ENCODE measurements at places on chromosomes 3 and 15.

DNA sequence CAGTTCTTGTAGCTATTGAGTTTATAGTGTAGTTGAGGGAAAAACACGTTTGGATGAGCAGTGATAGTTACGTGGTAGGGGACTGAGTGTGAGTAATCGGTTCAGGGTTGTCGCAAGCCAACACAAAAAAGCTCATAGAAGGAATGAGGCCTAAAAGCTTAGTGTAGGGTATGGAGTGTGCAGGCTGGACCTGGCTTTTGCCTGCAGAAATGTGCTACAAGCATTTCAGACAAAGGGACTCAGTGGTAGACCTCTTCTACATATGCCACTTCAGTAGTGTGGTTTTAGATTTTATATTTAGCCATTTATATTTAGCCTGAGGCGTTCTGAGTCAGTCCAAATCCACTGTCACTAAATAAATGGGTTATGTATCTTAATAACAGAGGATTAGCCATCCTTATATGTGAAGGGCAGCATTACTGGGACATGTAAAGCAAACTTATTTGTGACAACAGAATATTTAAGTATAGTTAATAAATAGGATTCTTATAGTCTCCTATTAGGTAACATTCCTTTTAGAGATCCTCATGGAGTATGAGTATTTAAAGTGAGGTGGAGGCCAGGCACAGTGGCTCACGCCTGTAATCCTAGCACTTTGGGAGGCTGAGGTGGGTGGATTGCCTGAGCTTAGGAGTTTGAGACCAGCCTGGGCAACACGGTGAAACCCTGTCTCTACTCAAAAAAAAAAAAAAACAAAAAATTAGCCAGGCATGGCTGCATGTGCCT, 21.8 kb downstream of the ATP2C1 start:
- no peak for DNase-seq

- DNase-seq = no peak
Observed at GRCh38 chr3:183252118-183252782, 803 bp upstream of the B3GNT5 start.

- no peak for DNase-seq
Observed at GRCh38 chr3:78455166-78455565, 1312.6 kb downstream of the ROBO1 start.

GRCh38 chr3:5309171-5309570, 121.7 kb downstream of the EDEM1 start:
- DNase-seq = no peak

DNA sequence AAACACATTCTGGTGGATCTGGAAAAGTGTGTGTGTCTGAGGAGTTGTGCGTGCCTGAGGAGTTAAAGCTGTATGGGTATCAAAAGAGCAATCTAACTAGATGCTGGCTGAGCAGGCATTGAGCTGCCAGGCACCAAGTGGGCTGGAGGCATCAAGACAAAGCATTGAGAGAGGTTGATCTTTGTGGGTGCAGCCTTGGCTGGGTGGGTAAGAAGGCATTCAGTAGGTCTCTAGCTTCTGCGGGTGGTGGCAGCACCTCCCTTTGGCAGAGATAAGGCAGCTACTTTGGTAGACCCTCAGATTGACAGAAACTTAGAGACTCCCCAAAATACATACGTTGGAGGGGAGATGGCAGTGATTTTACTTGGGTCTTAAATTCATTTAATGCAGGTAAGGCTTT, 15.8 kb upstream of the TMEM212 start:
- DNase-seq = no peak

DNA sequence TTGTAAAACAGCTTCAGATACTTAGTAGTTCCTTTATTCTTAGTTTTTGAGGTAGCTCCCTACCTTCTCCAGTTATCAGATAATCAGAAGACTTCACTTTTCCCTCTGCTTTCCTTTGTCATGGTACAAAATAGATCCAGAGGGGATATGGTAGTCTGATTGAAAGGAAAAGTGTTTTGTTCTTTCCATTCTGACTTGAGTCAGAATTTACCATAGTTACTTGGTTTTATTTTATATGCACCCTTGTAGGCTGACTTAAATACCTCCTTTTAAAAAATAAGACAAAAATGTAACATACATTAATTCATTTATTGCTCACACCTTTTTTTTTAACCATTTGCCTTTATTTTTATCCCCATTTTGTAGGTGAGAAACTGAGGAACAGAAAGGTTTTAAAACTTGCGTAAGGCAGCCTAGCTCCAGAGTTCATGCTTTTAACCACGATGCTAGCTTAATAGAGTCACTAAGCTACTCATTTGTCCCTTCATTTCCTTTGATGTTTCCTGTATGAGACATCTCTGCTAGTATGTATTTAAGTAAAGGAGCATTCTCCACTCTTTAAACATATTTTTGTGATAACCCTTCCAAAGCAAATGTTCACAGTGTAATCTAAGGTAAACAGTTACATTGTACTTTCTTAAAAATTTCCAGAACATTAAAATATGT, 187.5 kb downstream of the KLHL25 start:
- DNase-seq = no peak

DNA sequence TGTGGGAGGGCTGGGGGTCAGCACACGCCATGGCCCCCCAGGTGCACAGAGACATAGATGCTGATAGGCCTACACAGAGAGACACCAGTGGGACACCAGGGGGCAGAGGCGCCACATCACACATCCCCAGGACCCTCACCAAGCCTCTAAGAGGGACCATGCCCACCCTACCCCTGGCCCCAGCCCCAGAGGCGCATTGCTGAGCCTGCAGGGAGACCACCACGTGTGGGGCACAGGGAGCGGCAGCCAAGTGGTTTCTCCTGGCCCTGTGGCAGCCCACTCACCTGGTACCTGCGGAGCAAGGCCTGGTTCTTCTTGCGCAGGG, 1.2 kb downstream of the CCDC9B start:
- no peak for DNase-seq

DNA sequence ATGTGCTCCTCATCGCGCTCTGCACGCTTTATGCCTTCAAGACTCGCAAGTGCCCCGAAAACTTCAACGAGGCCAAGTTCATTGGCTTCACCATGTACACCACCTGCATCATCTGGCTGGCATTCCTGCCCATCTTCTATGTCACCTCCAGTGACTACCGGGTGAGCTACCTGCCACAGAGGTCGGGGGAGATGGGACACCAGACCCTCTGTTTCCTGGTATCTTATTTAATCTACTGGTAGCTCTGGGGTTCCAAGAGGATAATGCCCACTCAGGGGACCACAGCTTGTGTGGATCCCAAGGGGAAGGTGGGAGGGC, 9.1 kb downstream of the GRM2 start:
- no peak for DNase-seq

GRCh38 chr3:1326546-1326945, 233.7 kb downstream of the CNTN6 start:
- no peak for DNase-seq
